Activated effector memory CD4-positive, alpha-beta T cell treated with Interleukin-2 at 50 U/mL for 16 hours (primary cell): ENCODE measurements at places on chromosomes 5 and 9.

GRCh38 chr5:54291498-54291897 is 18.9 kb downstream of the ARL15 start:
- DNase-seq = no peak

- DNase-seq = no peak
Observed at GRCh38 chr9:33698267-33698666, 97.1 kb upstream of the PRSS3 start.

- no peak for DNase-seq
Observed at GRCh38 chr9:116337015-116337414, 183.4 kb downstream of the PAPPA start.

GRCh38 chr5:95261437-95262175 is 23.3 kb downstream of the MCTP1 start:
- no peak for DNase-seq

DNA sequence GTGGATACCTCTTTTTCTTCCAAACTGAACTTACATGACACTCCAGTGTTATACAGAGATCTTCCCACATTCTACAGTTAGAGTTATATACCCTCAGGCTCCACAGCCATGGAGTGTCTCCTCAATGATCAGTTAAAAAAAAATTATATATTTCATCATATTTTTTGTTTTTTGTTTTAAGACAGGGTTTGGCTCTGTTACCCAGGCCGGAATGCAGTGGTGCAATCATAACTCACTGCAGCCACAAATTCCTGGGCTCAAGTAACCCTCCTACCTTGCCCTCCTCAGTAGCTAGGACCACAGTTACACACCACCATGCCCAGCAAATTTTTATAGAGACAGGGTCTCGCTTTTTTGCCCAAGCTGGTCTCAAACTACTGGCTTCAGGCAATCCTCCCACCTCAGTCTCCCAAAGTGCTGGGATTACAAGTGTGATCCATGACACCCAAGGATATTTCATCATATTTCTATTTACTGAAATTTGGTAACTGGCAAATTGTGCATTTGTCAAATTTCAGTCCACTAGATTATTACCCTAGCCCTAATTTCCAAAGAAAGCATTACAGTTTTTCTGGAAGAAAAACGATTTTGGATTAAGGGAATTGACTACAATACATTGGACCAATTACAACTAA is 18.1 kb upstream of the SCAI start:
- DNase-seq = no peak

GRCh38 chr5:180633283-180634177 is 15.9 kb downstream of the FLT4 start:
- no peak for DNase-seq

DNA sequence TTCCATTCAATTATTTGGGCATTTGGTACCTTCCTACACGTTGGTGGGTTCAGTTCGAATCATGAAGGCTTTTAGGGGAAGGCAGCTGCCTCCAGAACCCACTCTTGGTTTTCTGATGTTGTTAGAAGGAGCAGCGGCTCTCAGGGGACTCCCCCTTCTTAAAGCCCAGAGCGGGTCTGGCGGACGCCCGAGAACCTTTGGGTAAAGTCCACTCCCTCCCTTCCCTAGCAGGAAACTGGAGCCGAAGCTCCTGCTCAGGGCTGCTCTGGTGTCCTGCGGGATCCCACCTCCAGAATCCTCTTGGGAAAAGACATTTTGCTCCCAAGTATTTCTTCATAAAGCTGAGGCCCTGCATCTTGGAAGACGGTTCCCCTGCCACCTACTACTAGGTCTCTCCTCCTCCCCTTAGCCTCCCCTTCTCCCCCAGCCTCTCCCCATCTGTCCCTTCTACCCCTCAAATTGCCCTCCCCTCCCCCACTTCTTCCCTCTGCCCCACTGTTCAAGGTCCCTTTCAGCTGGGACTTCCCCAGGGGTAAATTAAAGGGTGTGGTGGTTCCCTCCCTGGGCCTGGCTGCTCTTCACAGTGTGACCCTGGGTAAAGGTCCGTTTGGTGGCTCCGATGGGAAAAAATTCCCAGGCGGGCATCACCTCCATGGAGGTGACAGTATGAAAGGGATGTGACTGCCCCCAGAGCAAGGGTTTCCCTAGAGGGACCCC is 9.3 kb downstream of the IRX4 start:
- DNase-seq = no peak

DNA sequence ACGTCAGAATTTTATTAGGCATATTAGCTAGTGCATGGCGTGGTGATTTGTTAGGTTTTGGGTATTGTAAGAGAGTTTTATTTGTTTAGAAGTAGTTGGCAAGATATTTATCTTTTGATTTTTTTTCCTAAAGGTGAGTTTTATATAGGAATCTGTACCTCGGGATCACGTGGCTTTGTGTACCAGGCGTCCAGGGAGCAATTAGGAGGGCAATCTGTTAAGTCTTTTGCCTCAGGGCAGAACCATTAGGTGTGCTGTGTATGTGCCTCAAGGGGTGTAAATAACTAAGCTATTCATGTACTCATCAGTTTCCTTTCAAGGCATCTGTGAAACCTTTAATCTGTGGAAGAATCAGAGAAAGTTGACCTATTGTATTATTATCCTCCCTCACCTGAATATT is 39.4 kb downstream of the ZSWIM6 start:
- DNase-seq = no peak

- no peak for DNase-seq
Observed at GRCh38 chr9:88682431-88682831, 147.5 kb downstream of the NXNL2 start.

DNA sequence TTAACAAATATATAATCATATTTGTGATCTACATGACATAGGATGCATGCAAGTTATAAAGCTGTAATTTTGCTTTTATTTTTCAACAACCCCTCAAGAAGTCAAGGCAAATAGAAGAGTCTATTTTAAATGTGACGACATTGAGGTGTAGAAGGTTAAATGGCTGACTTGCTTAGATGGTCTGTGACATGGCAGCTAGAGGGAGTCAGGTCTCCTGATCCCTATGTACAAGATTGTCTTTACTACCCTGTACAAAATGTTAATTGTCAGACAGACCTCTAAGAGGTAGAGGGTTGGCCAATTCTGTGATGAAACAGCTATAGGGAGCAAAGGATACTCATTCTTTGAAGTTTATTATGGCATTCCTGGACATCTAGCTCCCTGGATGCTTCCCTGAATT is 380.9 kb upstream of the MEF2C start:
- DNase-seq = no peak

DNA sequence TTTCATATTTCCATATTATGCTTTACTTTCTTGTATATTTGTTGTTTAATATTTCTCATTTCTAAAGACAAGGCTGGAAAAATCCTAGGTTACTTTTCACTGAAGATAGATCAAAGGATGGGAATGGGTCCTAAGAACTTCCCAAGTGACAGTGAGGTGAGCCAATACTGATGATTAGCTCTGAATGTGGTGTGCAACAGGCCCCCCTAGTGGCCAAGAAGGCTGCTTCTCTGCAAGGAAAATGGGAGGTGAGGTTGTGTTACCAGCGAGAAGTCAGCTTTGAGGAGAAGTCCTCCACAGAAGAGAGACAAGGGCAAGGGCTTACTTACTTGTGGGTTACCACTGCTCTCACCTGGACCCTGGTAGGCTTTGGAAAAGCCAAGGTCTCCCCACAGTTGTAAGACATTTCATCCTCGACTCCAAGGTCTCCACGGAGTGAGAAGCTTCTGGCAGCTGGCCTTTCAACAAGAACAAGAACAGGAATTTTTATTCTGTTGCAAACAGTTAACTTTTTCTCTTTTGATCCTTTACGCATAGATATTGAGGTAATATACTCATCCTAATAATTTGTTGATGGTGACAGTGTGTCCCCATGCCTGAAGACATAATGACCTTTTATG is 69.9 kb downstream of the MAMDC2 start:
- DNase-seq = no peak

DNA sequence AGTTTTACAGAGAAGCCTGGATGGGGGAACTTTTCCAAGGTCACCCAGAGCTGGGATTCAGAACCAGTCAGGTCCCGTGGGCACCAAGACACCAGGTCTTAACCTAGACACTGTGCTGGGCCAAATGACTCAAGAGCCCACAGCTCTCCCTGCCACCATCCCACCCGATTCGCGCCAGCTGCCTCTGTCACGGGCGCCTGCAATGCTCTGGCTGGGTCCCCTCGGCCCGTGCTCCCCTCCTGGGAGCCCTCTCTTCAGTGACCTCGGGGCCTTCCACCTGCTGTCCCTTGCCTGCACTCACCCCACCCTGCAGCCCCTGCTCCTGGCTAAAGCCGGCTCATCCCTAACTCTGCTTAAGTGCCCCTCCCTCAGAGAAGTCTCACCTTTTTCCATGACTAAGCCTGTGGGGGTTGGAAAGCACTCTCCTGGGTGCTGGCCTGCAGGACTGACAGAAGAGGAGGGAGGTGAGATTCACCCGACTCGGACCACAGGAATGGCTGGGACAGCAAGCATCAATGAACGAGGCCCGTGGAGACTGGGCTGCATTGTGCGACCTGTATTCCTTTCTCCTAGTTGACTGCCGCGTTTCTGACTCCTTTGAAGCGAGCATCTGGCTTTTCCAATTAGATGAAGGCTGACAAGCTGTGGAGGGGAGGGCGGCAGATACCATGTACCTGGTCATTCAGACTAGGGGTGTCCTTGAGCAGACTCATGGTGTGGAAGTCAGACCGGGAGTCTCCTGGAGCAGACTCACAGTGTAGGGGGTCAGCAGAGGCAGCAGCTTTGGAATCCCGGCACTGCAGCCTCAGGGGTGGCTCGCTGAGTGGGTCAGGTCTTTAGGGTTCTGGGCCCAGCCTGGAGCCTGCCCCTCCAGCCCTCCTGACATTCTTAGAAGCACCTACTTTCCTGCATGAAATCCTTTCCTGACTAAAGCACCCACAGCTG is 5.8 kb upstream of the IL4 start:
- no peak for DNase-seq

DNA sequence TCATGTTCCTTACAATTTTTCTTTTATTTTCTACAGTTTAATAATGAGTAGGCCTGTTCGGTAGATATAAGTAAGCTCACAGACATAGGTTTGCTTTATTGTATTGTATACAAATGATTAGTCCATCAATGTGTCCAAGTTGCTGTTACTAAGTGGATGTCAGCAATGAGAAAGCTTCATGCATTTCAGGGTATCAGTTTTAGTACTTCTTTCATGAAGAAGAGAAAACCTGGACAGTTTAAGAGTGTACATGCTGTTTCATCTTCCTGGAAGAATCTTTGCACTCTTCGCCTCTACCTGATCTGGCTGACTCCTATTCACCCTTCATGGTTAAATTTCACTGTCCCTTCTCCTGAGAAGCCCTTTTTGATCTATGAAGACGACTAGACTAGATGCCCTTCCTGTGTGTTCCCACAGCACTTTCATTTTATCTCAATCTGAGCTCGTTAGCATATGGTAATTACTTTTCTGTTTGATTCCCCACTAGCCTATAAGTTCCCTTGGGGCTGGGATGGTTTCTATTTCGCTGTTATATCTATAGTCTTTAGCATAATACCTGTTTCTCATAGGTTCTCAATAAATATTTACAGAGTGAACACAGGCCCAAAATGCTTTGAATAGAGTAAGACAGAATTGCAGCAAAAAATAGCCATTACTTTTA is 70.7 kb downstream of the CETN3 start:
- no peak for DNase-seq

DNA sequence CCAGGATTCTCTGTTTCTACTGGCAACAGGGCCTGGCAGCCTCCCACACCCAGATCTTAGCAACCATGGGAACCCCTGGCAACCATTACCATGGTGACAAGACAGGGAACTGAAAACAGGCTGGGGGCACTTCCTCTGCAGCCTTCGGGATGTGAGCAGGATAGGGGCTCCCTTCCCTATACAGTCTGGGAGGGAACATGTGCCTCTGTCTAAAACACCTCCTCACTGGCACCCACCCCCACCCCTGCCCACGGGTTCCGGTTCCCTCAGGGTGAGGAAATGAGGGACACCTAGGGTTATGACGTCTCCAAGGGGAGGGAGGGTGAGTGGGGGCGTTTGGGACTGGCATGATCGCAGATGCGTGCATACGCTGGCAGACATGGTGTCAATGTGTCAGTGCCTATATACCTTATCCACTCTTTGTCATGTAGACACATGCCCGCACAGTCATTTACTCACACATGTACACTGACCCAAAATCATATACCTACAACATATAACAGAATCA is 3.0 kb upstream of the DNAJB5 start:
- DNase-seq = no peak

DNA sequence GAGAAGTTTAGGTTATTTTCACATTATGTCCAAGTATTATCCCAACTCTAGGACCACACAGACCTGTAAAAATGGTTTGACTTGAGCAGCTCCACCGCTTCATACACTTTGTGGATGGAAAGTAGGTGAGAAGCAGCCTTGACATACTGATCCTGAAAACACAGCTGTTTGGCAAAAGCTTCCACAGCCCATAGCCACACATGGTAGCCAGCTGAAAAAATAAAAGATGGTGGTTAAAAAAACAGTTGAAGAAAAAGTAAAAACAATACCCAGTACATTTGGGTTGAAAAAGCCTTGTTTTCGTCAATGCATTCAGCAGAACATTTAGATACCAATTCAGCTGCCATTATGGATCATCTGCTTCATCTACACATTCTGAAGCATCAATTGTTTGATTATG is 36.7 kb downstream of the GEMIN5 start:
- DNase-seq = no peak

GRCh38 chr5:35518104-35518503 is 99.6 kb upstream of the SPEF2 start:
- no peak for DNase-seq

- DNase-seq = no peak
Observed at GRCh38 chr5:133086366-133086875, 34.6 kb downstream of the HSPA4 start.

GRCh38 chr5:151683444-151683843 is 3.3 kb downstream of the SPARC start:
- no peak for DNase-seq

DNA sequence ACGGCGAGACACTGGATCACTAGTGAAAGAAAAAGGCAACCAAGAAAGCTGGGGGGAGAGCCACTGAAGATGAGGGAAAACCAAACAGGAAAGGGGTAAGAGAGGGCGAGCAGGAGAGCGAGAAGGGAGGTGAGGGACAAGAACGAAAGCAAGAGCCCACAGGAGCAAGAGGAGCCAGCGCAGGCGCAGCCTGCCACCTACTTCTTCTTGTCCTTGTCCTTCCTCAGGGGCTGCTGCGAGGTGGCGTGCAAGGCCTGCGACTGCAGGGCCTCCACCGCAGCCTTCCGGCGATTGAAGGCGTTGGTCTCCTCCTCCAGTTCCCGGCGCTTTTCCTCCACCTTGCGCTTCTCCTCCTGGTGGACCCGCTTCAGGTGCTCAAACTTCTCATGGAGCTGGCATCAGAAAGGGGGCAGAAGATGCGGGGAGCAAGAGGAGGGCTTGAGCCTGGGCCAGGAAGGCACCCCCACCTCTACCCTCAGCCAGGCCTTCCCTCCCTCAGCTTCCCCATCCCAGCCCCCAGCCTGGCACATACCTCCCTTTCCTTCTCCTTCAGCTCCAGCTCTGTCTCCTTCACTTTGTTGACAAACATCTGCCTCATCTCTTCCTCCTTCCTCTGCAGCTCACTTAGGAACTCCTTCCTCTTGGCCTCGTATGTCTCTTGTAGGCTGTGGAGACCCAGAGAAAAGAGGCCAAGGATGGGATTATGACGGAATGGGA is 13.5 kb downstream of the CCNI2 start:
- no peak for DNase-seq

GRCh38 chr5:55724281-55724680 is 12.2 kb upstream of the SLC38A9 start:
- DNase-seq = no peak

GRCh38 chr5:73180566-73180965 is 7.6 kb downstream of the TMEM174 start:
- DNase-seq = no peak
